ENCODE measurements at places on chromosomes 2 and 18. TPM values are rescaled to one million over a fixed set of nuclear protein-coding genes. Genes with fewer than 3 reads are reported as not detected.

The PLB1 gene
- 0.26 TPM for total RNA-seq

The CD28 gene
- total RNA-seq = under 0.01 TPM

The BOLA3 gene
- 12.1 TPM for total RNA-seq

The ADAM23 gene
- 0.77 TPM for total RNA-seq

The SYT4 gene
- not detected for total RNA-seq

The EHBP1 gene
- 13.1 TPM for total RNA-seq

The FSIP2 gene
- under 0.01 TPM for total RNA-seq

The DSC3 gene
- total RNA-seq = under 0.01 TPM

The DUSP2 gene
- total RNA-seq = 0.76 TPM

The GPR45 gene
- not detected for total RNA-seq

The ATP8B1 gene
- 18.2 TPM for total RNA-seq

The ABCG8 gene
- not detected for total RNA-seq

The CTAGE1 gene
- total RNA-seq = not detected

The DNER gene
- under 0.01 TPM for total RNA-seq

The RELCH gene
- total RNA-seq = 21.2 TPM

Data from dermis microvascular lymphatic vessel endothelial cell (primary cell).